ENCODE measurements at places on chromosomes 12 and 14.

- no peak for DNase-seq
These were observed 51.6 kb downstream of the PRKCH start for GRCh38 chr14:61372842-61373555.

DNA sequence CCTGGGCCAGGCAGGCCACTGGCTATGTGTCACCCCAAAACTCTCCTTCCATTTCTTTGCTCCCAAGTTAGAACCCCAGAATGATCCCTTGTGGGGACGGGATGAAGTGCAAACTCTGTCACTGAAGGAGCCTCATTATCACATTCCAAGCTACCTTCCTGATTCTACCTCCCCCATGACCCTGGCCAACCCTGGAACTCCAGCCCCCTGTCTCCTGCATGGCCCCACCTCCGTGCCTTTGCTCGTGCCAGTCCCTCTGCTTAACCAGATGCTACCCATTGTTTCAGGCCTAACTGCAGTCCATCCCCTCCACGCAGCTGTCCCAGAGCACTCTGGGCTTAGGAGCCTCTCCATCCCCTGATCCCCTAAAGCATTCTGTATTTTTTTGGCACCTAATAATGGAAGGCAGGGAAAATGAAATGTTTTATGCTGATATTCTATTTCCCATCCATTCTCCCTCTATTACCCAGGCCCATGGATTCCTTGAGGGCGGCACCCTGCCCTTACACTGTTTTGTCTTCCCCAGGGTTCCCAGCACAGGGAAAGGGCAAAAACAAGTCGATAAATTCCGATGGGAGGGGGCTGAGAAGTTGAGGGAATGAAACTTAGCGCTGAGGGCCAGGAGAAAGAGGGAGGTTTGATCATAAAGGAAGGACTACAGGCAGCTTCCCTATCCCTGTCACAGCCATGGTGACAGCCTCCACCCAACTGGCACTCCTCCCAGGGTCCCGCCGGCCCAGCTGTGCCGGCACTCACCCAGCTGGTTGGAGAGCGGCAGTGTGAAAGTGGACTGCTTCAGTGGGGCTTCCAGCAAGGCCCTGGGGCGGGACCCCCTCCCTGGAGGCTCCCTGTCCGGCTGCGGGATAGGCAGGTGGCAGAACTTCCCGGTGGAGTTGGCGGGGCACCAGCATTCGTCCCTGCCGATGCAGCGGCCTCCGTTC is 58.1 kb downstream of the ISCA2 start:
- no peak for DNase-seq

DNA sequence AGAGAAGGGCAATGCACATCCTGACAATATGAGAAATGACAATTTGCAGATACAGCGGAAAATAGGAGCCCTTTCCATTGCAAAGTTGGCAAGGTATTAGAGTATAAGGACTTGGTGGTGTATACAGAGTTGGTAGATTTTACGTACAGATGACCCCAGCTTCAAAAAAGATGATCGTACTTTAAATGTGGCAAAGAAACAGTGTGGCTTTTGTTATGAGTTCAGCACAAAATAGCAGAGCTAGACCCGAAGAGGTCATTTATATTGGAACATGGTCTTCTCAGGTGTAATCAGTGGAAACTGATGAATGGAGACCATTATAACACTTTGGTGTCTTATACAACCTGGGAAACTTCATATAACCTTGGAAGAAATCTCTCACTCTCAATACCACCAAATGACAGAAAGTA is 2.3 kb downstream of the CLEC2B start:
- no peak for DNase-seq

- no peak for DNase-seq
These were observed 105.0 kb downstream of the ADGRD1 start for GRCh38 chr12:131058700-131059099.

DNA sequence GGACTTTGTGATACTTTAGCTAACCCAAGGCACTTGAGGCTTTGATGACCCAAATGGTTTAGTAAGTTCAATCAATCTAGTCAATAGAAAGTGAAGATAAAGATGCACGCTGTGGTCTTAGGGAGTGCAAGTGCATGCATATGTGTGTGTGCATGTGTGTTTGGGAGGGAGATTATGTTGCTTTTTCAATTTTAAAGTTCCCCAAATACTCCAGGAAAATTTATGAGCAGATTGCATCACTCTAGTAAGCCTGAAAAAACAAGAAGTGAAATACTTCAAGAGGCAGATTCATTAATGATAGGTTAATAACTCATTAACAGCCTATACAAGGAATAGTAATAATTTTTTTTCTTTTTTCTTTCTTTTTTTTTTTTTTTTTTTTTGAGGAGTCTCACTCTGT is 12.4 kb upstream of the SIX1 start:
- no peak for DNase-seq

DNA sequence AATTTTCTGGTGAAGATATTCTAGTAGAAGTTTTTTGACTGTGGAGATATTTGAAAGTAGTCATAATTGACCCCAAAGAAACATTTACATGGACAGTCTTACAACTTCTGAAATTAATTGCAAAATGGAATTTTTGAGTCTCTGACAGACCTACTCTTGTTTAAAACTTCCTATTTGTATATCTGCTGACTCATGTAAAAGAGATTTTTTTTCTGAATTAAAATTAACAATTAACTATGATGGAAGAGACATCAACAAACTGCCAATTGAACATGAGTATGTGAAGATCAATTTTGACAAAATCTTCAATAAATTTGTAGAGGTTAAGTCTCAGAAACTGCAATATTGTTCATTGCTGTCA is 108.5 kb upstream of the MAX start:
- no peak for DNase-seq

GRCh38 chr14:65290830-65291229 is 121.7 kb upstream of the FUT8 start:
- peak; percentile 36 for DNase-seq

DNA sequence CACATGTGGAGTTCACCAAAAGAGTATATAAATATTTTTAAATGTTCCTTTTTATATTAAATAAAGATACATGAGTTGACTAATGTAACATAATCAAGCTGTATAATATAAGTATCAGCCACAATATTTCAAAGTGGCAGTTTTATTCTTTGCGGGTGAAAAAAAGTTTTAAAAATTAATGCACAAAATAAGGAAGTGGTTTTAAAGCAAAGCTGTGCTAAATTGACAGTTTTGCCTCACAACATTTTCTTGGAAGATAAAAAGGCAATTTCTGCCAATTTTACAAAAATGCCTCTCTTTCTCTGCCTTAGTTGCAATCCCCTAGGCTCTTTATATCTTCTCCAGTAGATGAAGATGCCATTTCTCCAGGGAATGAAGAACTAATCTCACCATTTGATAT is 719.1 kb downstream of the C12orf50 start:
- DNase-seq = no peak

- no peak for DNase-seq
These were observed 2.0 kb upstream of the IRAK3 start for GRCh38 chr12:66187036-66187435.

DNA sequence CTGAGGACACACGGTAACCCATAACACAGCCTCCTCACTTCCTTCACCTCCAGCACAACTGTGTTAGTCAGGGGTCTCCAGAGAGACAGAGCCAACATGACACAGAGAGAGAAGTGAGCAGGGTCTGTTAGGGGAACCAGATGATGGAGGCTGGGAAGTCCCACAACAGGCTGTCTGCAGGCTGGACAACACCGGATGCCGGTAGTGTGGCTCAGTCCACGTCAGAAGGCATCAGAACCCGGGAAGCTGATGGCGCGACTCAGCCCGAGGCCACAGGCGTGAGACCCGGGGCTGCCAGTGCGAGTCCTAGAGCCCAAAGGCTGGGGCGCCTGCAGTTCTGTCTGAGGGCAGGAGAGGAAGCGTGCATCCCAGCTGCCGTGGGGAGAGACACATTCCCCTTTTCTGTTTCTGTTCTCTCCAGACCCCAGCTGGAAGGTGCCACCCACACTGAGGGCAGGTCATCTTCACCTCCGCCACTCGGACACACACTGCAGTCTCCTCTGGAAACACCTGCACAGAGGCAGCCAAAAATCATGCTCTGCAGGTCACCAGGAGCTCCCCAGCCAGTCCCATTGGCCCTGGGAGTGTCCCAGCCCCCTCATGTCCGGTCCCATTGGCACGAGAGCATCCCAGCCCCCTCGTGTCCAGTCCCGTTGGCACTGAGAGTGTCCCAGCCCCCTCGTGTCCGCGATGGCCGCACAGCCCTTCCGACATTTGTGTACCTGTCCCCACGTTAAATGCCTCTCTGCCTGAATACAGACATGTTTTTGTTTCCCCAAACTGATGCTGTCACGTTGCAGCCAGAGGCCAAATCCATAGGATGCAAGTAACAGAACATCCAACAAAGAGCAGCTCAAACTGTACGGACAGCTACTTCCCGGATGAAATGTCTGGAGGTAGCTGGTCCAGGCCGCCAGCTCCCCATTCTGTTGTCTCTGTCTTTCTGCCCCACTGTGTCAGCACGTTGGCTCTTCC is 7.9 kb upstream of the FBRSL1 start:
- DNase-seq = no peak

- DNase-seq = no peak
These were observed 67.6 kb upstream of the TTC7B start for GRCh38 chr14:90883782-90884181.

DNA sequence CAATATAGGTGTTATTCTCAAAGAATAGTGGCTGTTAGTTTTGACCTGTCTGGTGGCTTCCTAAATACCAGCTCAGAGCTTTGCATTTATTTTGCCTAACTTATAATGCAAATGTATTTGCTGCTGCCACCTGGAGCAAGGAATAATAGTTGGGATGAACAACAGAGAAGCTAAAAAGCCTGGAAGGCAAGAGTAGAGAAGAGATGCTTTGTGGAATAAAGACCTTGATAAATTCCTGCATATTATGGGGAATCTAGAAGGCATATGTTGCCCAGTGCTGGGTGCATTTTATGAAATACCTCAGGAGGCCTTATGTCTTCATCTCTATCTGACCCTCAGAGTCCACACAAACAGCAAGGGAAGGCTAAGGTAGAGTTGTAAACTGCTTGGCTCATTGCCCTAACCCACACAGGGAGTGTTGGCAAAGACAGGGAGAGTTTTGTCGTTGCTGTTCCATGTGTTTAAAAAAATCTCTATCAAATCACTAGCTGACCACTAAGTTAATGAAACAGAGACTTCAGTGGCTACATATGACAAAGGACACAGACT is 53.7 kb upstream of the SCAF11 start:
- no peak for DNase-seq

- peak; percentile 44 for DNase-seq
These were observed at the start of gene ACRBP for GRCh38 chr12:6647083-6647604. Gene ACRBP (minus strand): TSS chr12:6647432. CDS start chr12:6647366, 66 bp downstream.

DNA sequence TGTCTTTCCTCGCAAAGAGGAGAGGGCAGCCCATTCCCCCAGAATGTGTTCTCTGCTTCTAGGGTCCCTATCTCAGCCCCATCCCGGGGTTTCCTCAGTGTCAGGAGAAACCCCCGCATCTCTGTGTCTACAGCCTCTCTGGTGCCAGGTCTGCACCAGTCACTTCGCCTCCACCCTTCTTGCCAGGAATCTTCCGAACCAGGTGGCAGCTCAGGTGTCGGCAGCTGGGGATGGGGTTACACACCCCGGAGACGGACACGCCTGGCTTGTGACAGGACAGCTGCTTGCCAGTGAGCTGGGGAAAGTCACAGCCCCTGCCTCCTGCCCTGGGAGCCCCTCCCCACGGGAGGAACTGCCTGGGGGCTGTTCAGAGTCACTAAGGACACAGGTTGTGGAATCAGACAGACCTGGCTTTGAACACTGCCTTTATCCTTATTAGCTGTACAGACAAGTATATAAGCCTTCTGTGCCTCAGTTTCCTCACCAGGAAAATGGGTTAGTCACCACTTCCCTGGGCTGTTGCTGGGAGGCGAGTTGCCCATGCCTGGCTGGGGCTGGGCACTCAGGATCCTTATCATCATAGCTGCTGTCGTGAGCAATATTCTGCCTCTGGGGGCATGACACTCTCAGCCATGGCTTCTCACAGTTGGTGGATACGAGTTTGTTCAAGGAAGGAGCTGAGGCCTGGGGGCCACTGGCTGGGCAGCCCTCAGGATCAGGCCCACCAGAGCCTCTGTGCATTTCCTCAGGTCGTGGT is 10.8 kb downstream of the HIP1R start:
- no peak for DNase-seq

DNA sequence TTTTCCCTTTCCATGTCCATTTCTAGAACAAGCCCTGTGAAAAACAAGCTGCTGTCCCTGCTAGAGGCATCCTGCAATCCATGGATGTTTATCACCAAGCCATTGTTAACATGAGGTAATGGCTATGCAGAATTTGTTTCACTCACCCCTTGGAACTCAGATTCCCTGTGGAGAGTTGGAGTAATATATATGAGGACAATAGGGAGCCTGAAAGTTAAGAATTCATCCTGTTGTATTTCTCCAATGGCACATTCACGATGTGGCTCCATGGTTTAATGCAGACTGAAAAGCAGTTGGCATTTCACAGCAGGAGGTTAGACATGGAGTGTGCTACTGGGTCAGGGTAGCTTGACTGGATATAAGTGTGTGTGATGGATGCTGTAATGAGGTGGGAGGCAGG is 32.4 kb downstream of the GPR65 start:
- no peak for DNase-seq

DNA sequence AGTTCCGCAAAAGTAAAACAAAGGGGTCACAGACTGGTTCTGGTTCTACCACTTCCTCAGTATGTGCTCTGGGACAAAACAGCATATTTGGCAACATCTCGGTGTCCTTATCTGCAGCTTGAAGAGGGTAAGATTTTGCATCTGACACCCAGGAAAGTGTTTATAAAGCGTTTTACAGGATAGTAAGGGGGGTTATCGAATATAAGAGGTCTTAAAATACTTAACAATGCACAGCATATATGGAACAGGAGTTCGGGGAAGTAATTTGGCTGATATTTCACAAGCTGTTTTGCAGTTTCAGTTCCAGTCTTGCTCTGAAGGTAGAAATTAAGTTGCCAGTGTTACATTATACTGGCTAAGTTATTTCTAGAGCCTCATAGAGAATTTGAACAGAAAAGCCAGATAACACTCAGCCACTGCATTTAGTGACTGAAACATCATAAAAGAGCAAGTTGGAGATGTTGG is 904 bp upstream of the MAP4K5 start:
- DNase-seq = no peak

DNA sequence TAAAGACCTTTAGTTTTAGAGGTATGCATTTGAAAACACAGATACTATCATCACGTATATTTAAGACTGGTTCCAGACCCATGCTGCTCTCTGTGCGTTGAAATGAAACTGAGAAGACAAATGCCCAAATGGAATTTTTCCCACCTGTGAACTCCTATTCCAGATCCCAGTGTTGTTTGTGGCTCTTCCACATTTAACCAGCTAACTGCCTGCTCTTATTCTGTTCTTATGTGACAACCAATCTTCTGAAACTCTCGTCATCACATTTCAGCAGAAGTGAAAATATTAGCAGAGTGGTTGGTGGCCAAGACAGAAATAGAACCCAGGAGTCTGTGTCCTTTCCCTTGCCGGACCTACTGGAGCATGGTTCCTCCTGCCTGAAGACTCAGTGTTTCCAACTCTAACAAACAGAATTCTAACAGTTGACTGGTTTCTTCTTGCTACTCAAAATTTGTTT is 460.2 kb downstream of the RAD51B start:
- no peak for DNase-seq

- no peak for DNase-seq
These were observed 13.0 kb upstream of the TMED2 start for GRCh38 chr12:123571343-123571813.
